Parietal lobe (tissue), 2 donors: ENCODE measurements at places on chromosomes 4 and X. TPM values are rescaled to one million over a fixed set of nuclear protein-coding genes. Genes with fewer than 3 reads are reported as not detected.

The TCEAL6 gene
- 5.9 TPM for total RNA-seq

The ZNF732 gene
- 3.1 TPM for total RNA-seq

The VGLL1 gene
- not detected for total RNA-seq

The RGN gene
- total RNA-seq, result 6.9 TPM

The AR gene
- 0.94 TPM for total RNA-seq

The CENPVL1 gene
- total RNA-seq, result 2.5 TPM

The SH3BP2 gene
- 59.8 TPM for total RNA-seq

The CXorf65 gene
- total RNA-seq, result not detected

The NDST3 gene
- 27.5 TPM for total RNA-seq

The ARR3 gene
- not detected for total RNA-seq

The DNASE1L1 gene
- total RNA-seq, result 5.6 TPM

The PCDH10 gene
- 45.4 TPM for total RNA-seq

The PDE6B gene
- total RNA-seq, result 3.4 TPM

The GAB3 gene
- 0.94 TPM for total RNA-seq

The GLRA3 gene
- 6.9 TPM for total RNA-seq

The CLCN3 gene
- 94.5 TPM for total RNA-seq

The IL2 gene
- total RNA-seq, result not detected

The SMR3B gene
- not detected for total RNA-seq

The RHOH gene
- total RNA-seq, result not detected

The BLOC1S4 gene
- 12.5 TPM for total RNA-seq

The HDX gene
- total RNA-seq, result 28.5 TPM

The VAMP7 gene
- 22.8 TPM for total RNA-seq

The POU3F4 gene
- 18.8 TPM for total RNA-seq

The TEX28 gene
- total RNA-seq, result not detected

The MAGIX gene
- 2.8 TPM for total RNA-seq

The SPANXN3 gene
- not detected for total RNA-seq
